ENCODE measurements at places on chromosomes 1 and 21. TPM values are rescaled to one million over a fixed set of nuclear protein-coding genes. Genes with fewer than 3 reads are reported as not detected.
A peak's percentile ranks its signal among the peaks of the same experiment; 100 is the strongest.

Gene KCNJ9
- not detected for total RNA-seq

GRCh38 chr1:232990176-232991128, 40.0 kb downstream of the NTPCR start:
- no peak for DNase-seq

GRCh38 chr1:194809665-194810064, 1623.3 kb upstream of the B3GALT2 start:
- no peak for DNase-seq

GRCh38 chr1:220796530-220796929, 9.8 kb downstream of the MTARC1 start:
- no peak for DNase-seq

DNA sequence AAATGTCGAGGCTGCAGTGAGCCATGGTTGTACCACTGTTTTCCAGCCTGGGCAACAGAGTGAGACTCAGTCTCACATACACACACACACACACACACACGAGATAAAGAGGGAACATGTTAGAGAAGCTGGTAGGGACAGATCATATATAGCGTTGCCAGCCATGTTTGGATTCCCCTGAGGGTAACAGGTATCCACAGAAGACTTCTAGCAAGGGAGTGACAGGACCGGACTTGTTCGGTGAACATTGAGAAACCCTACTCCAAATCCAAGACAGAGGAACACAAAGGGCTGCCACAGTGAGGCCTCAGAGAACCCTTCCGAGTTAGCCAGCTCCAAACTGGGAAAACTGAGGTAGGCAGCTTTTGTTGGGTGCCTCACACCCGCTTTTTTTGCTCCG, 3.7 kb upstream of the SARS1 start:
- DNase-seq = no peak

GRCh38 chr1:16425125-16426025, 11.8 kb downstream of the SPATA21 start:
- DNase-seq = no peak

DNA sequence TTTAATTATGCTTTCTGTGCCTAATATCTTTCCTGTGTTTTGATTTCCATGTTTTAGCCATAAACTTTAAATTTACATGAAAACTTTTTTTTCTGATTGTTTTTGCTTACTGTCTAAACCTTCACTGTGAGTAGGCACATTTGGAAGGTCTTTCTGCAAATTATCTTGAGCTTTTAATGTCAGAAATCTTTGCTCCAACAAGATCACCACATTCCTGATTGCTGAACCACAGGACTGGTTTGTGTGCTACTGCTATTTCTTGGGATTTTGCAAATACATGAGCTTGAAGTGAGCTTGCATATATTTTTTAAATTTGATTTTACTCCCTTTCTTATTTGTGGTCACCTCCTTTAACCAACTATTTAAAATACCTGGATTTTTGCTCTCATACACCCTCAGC, 61.3 kb downstream of the PTBP2 start:
- DNase-seq = no peak

DNA sequence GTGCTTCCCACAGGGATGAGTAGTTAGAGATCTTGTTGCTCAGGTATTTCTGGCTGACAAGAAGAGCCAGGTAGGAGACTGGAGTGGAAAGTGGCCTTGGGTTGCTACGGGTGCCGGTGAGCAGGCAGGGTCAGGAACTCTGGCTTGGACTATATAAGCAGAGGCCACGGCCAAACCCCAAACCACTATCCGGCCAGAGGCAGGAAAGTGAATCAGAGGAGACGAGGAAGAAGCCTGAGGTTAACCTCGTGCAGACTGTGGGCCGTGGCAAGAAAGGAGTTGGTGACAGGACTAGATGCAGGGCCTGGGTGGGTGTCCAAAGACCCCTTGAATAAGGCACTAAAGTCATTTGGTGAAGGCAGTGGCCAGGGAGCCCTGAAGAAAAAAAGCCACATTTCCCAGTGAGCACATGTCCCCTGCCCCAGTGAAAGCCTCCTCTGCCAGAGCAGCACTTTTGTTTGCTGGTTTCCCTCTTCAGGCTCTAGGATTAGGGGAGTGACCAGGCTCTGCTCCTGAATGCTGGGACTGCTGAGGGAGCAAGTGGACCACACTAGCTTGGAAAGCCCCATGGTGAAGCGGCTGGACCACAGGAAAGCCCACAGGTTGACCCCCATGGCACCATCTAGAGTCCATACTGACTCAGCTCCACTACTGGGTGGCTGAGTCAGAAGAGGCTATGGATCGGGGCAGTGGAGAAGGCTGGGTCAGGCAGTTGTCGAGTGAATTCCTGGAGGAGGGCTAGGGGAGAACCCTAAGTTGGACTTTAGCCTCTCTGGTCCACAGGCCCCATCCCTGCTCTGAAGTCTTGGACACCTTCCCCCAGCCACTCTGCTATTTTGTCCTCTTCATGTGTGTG, 23.4 kb downstream of the CSF1 start:
- DNase-seq = peak; percentile 50

DNA sequence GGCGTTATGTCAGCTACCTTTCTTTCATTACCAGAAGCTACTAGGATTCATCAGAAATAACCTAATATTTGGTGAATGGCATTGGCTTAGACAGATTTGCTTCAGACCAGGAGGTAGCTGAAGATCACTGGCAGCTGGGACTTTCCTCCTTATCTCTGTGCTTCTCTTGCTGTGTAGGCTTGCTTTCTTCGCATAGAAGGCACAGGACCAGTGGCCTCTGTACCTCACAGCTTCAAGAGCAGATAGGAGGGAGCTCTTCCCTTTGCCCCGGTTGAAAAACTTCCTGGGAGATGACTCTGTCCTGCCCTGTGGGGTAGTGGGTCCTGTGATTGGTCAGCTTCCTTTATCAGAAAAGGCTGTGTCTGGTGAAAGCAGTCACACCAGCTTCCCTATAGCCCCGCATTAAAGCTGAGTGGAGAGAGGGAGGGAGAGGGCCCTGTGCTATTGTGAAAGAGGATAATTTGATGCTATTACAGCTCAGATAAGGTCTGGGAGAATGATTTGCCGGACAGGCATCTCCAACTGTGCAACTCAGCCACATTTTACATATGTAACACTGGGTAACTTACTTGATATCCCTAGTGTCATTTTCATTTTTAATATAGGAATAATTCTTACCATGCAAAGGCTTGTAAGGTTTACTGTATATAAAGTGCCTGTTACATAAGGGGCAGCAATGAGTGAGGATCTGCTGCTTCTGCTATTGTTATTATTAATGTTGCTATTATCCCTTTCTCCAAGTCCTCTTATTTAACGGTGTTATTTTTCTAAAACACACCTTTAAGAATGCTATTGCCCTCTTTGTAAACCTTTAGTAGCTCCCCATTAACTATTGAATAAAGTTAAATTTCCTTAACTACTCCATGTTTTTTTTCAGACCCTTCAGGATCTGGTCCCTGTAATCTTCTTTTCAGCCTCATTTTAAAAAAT, 31.6 kb downstream of the OSBPL9 start:
- no peak for DNase-seq

- no peak for DNase-seq
Observed at GRCh38 chr1:101928829-101929228, 67.9 kb downstream of the OLFM3 start.

Measured in activated CD4-positive, alpha-beta memory T cell treated with anti-CD3 and anti-CD28 coated beads for 36 hours (primary cell).